Vagina (tissue), 2 donors: ENCODE measurements at places on chromosomes 1 and 21.

DNA sequence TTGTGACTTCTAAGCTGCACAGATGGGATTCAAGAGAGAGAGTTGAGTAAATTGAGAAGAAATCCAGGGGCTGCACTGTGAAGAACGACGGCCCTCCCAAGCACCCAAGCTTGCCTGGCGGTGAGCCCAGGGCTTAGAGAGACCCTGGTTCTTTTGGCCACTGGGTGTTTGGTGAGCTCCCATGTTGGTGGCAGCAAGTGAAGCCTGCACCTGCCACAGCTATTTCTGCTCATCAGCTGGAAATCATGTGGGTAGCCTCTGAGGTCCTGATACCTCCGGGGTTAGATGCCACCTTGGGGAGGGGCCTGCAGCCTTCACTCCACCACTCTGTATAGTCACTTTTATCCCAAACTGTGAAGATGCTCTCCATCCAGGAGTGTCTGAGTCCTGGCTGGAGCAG, 6.2 kb upstream of the BTG2 start:
- no peaks in the 10 kb centered on the region for H3K36me3 ChIP-seq
- peaks cover 22% of the 10 kb centered on the region for H3K4me1 ChIP-seq
- no peak overlapping the region for H3K27ac ChIP-seq
- no peaks in the 10 kb centered on the region for H3K27me3 ChIP-seq
- H3K4me3 ChIP-seq = no peak overlapping the region

GRCh38 chr1:2817784-2818564, 16.5 kb upstream of the TTC34 start:
- H3K27ac ChIP-seq = no peak overlapping the region
- H3K27me3 ChIP-seq = no peaks in the 10 kb centered on the region
- DNase-seq = no peak
- no peaks in the 10 kb centered on the region for H3K4me1 ChIP-seq
- no peaks in the 10 kb centered on the region for H3K36me3 ChIP-seq

GRCh38 chr1:58155418-58156123, 391.0 kb downstream of the OMA1 start:
- DNase-seq = no peak
- no peaks in the 10 kb centered on the region for H3K4me1 ChIP-seq
- no peak overlapping the region for H3K27ac ChIP-seq
- no peak overlapping the region for H3K4me3 ChIP-seq
- no peaks in the 10 kb centered on the region for H3K36me3 ChIP-seq

- no peaks in the 10 kb centered on the region for H3K36me3 ChIP-seq
- no peaks in the 10 kb centered on the region for H3K27me3 ChIP-seq
- DNase-seq = no peak
- no peak overlapping the region for H3K27ac ChIP-seq
These were observed 8.7 kb downstream of the WNT3A start for GRCh38 chr1:228015276-228016180.

GRCh38 chr1:117967881-117968280, 38.3 kb downstream of the WDR3 start:
- no peak for DNase-seq
- H3K27ac ChIP-seq = no peak overlapping the region
- no peak overlapping the region for H3K4me3 ChIP-seq
- H3K36me3 ChIP-seq = no peaks in the 10 kb centered on the region
- no peaks in the 10 kb centered on the region for H3K27me3 ChIP-seq

- peaks cover 24% of the 10 kb centered on the region for H3K27me3 ChIP-seq
- H3K4me1 ChIP-seq = peaks cover 42% of the 10 kb centered on the region
- no peak for DNase-seq
- H3K27ac ChIP-seq = peak within 1 kb of the TSS; percentile 15
- peak within 1 kb of the TSS; percentile 36 for H3K4me3 ChIP-seq
These were observed at the start of gene RNF220 for GRCh38 chr1:44405031-44405797. TSS of gene RNF220 (plus strand) at chr1:44405255.

- no peaks in the 10 kb centered on the region for H3K27me3 ChIP-seq
- H3K4me3 ChIP-seq = no peak overlapping the region
- H3K27ac ChIP-seq = no peak overlapping the region
- H3K4me1 ChIP-seq = peaks cover 7% of the 10 kb centered on the region
- DNase-seq = peak; percentile 79
These were observed 30.9 kb downstream of the GPA33 start for GRCh38 chr1:167059045-167059808.

GRCh38 chr1:1435911-1436629, 580 bp downstream of the VWA1 start:
- H3K27me3 ChIP-seq = no peaks in the 10 kb centered on the region
- peak overlapping the region; percentile 63 for H3K27ac ChIP-seq
- peaks cover 73% of the 10 kb centered on the region for H3K4me1 ChIP-seq
- peak overlapping the region; percentile 56 for H3K4me3 ChIP-seq
